ENCODE measurements at places on chromosomes 3 and 15.

DNA sequence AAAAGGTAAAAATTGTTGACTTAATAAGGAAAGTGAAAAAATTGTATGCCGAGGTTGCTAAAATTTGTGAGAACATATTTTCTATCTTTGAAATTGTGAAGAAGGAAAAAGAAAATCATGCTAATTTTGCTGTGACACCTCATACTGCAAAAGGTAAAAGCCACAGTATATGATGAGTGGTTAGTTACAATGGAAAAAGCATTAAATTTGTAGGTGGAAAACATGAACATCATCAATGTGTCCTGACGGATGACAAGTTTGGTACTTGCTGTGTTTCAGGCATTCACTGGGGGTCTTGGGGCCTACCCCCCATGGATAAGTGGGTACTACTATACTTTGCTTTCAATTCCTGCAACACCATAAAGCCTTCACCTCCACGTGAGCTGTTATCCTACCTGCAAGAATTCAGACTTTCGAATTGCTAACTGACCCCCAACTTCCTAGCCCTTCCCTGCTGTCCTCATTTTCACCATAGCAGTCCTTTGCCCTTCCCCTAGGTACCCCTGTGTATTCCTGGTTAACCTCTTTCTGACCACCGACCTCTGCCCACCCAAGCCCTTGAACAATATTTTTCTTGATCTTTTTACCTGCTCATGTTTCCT lies 62.4 kb downstream of the RAB7A start:
- no peak for DNase-seq

GRCh38 chr3:18345015-18345367 lies 80.1 kb downstream of the SATB1 start:
- DNase-seq, result no peak

DNA sequence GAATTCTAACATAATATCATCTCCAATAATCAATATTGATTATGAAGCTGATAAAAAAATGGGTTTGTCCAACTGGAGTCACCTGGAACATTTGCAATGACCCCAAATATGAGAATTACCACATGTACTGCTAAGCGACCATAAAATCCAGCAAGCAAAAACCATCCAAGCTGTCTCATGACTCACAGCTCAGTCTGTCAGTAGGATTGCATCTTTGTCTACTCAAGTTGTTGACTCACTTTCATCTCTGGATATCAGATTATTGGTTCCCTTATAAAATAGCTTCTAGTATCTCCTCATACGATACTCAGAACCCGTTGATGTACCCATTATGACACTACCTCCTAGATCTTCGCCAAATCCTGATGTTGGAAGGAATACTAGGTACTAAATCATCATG lies 209.8 kb upstream of the ATP11B start:
- DNase-seq, result no peak

DNA sequence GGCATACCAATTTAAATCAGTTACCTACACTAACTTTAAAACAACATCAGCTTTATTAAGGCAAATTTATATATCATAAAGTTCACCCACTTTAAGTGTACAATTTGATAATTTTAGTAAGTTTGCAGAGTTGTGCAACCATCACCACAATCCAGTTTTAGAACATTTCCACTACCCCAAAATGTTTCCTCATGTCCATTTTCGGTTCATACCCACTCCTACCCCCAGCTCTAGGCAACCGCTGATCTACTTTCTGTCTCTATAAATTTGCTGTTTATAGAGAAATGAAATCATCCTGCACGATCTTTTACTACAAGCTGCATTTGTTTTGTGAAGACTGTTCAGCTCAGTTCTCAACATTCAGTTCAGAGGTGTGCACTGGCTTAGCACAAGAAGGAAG lies 31.5 kb upstream of the FAM81A start:
- DNase-seq, result no peak

GRCh38 chr15:71115567-71116351 lies 488 bp downstream of the THSD4 start:
- DNase-seq, result peak; percentile 77

DNA sequence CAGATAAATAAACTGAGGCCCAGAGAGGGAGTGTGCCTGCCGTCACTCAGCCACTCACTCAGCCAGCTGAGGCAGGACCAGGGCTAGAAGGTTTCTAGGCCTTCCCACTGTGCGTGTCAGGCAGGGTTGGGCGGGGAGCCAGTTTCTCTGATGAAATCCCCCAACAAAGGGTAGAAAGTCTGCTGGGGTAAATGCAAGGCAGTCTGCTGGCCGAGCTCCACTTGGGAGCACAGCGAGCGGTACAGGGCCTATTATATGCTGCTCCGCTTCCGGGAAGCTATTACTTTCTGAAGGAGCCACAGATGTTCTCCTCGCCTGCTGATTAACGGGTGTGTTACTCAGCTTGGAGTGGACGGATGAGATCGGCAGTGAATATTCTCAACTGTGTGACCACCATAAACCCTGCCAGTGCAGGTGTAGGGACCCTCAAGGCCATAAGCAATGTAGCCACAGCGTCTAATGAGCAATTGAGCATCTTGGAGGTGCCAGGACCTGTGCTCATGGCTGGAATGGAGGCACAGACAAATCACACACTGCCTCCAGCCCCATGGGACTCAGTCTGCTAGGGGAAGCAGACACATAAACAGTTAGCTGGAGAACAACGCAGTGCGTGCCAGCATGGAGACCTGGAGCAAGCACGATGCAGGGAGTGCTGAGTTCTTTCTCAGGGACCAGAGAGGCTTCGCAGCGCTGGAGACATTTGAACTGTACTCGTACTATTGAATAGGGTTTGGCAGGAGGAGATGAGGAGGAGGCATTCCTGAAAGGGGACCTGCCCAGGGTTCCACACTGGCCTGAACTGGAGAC lies 42.1 kb downstream of the CORO2B start:
- peak; percentile 80 for DNase-seq

GRCh38 chr3:127651516-127652172 lies 21.1 kb upstream of the ABTB1 start:
- no peak for DNase-seq

- no peak for DNase-seq
These were observed 31.0 kb downstream of the PRR20G start for GRCh38 chr3:127256733-127257271.

DNA sequence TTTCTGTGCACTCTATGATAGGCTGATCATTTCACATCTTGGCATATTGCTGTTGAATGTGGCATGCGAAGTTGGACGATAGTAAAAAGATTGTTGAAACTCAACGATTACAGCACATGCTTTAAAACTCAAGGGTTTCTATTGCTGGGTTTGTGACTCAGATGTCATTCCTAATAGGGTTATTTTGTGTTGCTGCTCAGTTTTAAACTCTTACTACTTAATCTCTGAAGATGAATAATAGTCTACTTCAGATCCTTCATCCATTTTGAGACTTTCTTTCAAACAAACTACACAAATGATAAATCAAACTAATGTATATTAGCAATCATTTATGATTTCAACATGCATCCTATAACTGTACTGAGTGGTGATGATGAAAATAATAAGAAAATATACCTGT lies 71.3 kb upstream of the MBNL1 start:
- DNase-seq, result no peak

- DNase-seq, result peak; percentile 13
These were observed 87.6 kb downstream of the LRIG1 start for GRCh38 chr3:66413151-66413751.

DNA sequence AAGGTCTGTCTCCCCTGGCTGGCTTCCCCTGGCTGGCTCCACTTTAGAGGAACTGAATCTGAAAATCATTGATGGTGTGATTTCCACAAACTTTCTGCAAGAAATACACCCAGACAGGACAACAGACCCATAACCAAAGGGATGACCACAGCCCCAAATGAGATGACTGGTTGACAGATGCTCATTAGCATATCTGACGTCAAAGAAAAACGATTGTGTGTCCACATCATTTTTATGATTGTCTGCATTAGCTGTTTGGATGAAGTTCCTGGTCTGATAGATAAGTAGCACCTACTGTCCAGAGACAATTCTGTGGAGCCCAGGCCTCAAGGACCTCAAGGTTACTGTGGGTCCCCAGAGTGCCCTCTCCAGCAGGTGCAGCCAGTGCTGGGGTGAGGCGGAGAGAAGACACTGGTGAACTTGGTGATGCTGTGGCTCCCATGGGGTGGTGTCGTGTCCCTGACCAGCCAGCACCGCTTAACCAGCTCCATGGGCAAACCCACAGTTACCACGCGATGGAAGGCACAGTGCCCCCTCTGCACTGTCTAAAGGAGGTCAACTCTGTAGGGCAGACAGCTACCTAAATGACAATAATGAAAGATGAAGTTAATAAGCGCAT lies 127.4 kb downstream of the NSMCE3 start:
- DNase-seq, result no peak

DNA sequence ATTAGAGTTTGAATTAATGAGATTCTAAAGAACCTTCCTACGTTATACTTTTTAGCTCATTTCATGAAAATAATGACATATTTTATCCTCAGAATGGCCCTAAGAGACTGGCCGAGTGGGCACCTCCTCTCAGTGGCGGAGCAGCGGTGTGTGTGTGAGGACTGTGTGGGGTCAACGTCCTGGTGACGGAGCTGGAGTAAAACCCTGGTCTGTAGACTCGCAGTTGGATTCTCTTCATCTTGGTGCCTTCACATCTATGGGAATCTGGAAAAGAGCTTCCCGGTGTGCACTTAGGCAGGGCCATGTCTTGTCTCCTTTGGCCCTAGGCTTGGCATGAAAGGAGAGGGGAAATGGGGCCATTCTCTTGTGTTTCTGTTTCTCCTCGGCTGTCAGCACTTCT lies 21.4 kb upstream of the PAQR5 start:
- no peak for DNase-seq

All from right forelimb (tissue), 1 donor.